Pulmonary artery endothelial cell (primary cell): ENCODE measurements at places on chromosomes 6 and 20.

DNA sequence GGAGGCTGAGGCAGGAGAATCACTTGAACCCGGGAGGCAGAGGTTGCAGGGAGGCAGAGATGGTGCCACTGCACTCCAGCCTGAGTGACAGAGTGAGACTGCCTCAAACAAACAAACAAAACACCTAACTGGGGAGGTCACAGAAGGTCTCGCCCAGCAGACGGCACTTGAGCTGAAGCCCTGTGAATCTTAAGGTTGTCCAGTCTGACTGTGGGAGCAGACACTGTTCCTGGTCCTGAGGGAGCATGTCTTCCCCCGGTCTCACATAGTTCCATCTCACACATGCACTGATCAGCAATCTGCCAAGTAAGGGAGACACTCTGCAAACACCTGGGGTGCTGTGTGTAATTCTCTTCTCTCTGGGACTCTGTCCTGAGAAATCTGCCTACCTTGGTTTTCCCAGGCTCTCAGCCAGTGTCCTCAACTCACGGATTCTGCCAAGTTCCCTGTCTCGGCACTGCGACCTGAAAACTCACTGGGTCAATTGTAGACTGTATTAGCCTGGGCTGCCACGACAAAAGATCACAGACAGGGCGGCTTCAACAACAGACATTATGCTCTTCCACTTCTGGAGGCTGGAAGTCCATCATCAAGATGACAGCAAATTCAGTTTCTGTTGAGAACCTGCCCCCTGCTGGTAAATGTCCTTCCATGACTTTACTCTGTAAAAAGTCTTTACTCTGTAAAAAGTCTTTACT, 94.3 kb downstream of the JPH2 start:
- DNase-seq = no peak

DNA sequence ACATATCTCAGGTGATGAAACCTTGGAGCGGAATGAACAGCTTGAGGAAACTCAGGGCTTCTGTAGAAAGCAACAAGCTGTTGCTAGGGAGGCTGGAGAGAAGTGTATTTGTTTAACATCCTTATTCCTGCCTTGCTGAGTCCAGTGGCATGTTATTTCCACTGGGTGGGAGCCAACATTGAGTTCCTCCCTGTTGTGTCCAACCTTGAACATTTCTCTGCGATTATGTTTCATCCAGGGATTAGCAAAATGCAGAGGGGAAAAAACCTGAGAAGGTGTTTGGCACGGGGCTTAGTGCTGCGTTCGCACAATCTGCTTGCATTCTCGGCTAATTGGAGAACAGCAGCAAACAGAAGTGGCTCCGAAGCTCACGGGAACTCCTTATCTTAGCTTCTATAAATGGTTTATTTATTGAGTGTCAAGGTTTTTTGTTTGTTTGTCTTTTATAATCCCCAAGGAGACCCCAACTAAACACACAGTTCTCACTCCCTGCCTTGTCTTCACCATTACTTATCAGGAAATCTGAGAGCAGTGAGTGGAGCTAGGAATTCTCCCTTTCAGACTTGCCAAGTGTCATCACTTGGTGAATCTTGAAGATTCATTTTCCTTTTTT, 412.8 kb downstream of the CDC5L start:
- no peak for DNase-seq

- DNase-seq = no peak
Observed at GRCh38 chr6:157908369-157909281, 73.0 kb upstream of the SYNJ2 start.

GRCh38 chr6:13250703-13251102, 77.6 kb downstream of the TBC1D7 start:
- no peak for DNase-seq

DNA sequence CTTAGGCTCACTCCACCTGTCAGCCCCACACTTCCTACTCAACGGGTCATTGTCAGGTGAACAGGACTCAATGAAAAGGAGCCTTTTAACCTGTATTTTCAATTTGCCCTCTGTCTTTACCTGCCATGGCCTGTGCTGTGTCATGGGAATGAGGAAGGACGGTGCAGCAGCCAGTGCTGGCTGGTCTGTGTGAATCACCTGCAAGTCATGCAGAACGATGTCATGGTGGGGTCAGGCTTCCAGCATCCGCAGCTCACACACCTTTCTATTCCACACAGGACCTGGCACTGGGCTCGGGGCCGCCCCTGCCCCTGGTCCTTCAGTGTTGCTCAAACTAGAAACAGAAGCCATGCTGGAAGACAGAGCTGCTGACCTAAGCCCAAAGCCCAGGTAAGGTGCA, 188.7 kb upstream of the GMDS start:
- DNase-seq = no peak

DNA sequence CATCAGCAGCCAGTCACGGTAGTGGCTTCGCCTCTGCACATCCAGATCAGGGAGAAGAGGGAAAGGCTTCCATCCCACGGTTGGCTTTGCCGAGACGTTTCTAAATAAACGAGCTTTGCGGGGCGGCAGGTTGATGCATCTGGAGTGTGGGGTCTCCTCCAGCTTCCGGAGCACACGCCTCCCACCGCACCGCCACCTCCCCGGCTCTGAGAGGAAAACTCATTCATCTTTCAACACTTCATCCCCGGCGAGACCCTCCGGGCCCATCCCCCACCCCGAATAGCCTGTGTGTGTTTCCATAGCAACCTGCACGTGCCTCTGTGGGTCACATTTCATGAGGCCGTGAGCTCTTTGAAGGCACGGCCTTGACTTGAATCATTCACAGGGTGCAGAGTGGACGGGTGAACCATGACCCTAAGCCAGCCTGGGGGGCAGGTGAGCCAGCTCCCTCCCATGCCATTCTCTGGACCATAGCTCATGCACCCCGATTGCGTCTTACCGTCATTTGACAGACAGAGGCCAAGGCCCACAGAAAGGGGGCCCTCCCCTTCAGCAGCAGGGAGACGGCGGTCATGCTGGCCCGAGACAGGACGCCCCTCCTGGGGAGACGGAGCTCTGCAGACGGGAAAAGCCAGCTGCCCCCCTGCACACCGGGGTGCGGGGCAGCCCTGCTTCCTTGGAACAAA, 16.2 kb upstream of the CHRNA4 start:
- DNase-seq = no peak

DNA sequence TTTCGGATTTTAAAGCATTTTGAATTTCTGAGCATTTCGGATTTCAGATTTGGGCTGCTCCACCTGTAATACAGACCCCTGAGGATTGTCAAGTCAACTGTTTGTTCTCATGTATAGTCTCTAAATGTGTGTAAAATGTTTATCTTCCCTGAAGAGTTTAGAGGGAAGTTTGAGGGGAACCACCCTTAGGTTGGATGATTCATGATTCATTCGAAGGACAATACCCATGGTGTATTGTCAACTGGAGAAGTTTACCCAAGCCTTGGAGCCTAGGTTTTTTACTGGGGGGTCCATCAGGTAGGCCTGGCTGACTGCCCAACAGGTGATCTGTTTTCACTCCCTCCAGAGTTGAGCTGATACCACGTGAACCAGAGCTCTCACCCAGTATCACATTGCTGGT, 18.9 kb downstream of the GSTA4 start:
- no peak for DNase-seq

DNA sequence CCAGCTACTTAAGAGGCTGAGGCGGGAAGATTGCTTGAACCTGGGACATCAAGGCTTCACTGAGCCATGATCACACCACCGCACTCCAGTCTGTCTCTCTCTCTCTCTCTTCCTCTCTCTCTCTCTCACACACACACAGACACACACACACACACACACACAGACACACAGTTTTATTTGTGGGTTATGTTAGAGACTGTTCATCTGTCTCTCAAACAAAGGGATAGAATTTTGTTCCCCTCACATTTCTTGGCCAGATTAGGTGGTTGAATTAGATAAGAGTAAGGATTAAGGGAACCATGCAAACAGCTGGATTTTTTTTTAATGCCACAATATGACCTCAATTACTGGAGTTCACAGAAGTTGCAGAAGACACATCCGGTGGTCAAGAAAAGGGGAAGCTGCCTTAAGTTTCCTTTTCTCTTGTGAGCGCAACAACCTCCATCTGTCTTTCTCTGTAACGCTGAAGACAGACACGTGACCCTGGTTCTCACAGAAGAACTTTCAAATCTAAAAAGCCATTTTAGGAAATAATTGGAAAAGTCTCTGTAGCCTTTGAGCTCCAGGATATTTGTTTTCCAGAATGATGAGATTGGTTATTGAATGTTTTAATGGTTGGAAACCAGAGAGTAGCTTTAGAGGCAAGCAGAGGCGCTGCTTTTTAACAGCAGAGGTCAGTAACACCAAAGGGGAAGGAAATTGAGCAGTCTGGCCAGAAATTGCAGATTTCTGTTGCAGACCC, 32.9 kb upstream of the LGSN start:
- DNase-seq = no peak

DNA sequence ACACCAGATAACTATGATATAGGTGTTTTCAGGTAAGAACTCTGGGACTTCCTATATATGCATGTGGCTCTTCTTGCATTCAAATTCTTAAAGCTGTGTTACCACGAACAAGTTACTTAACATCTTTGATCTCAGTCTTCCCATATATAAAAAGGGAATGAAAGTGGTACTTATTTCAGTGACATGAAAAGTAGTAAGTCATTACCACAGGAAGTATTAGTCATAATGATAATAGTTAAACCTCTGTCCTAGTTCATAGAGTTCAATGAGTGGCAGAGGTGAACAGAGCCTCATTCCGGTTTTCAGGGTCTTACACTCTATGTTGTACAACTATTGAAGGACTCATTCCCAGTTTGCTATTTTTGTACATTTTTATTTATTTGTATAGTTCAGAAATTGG, 237.0 kb downstream of the NKAIN2 start:
- no peak for DNase-seq

- no peak for DNase-seq
Observed at GRCh38 chr6:15116889-15117288, 129.0 kb upstream of the JARID2 start.

GRCh38 chr6:92915466-92915865, 503.9 kb downstream of the EPHA7 start:
- no peak for DNase-seq

GRCh38 chr6:37242429-37243052, 15.0 kb upstream of the TBC1D22B start:
- DNase-seq = peak; percentile 94

DNA sequence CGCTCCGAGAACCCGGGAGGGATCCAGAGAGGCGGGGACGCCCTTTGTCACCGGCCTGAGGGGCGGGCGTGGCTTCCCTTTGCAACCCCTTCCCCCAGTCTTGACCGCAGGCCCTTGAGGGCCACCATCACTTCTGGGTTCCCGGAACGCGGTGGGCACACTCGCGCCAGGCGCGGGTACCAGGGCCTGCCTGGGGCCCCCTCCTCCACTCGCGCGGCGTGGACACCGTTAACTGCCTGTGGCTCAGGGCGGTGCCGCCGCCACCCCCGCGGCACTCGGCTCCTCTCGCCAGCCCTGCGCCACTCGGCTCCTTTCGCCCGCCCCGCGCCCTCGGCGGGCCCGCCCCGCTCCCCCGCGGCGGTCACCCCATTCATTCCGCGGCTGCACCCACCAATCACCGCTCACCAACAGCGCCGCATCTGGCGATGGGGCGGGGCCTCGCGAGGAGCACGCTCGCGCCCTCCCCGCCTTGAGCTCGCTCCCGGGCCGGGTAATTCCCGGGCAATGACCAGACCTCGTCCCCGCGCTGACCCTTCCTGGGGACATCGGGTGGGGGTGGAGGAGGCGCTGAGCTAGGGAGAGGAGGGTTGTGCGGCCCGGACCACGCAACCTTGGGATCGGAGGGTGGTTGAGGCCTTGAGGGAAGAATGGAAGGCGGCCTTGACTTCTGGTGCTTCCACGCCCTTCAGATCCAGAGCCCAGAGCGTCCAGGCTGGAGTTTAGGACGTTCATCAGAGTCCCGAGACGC, 10.5 kb upstream of the ELOVL5 start:
- peak; percentile 66 for DNase-seq

DNA sequence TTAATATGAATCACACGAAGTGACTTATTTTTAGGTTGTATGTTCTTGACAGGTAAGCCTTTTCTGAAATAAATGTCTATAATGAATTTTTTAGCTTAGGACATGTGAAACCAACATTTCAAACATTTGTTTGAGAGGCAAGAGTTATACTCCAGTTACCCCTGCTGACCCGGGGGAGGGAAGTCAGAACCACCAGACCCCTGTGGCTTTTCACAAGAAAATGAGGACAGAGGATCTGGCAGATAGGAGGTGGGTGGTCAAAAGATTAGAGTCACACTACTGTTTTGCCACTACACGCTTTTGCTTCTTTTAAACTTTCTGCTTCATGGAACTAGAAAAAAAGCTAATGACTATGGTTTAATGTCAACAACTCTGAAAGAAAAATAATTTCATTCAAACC, 27.5 kb upstream of the ADGRF4 start:
- DNase-seq = no peak

GRCh38 chr20:58233881-58234528, 5.6 kb upstream of the ANKRD60 start:
- DNase-seq = no peak

GRCh38 chr6:138428944-138429598, 25.0 kb downstream of the HEBP2 start:
- peak; percentile 30 for DNase-seq

DNA sequence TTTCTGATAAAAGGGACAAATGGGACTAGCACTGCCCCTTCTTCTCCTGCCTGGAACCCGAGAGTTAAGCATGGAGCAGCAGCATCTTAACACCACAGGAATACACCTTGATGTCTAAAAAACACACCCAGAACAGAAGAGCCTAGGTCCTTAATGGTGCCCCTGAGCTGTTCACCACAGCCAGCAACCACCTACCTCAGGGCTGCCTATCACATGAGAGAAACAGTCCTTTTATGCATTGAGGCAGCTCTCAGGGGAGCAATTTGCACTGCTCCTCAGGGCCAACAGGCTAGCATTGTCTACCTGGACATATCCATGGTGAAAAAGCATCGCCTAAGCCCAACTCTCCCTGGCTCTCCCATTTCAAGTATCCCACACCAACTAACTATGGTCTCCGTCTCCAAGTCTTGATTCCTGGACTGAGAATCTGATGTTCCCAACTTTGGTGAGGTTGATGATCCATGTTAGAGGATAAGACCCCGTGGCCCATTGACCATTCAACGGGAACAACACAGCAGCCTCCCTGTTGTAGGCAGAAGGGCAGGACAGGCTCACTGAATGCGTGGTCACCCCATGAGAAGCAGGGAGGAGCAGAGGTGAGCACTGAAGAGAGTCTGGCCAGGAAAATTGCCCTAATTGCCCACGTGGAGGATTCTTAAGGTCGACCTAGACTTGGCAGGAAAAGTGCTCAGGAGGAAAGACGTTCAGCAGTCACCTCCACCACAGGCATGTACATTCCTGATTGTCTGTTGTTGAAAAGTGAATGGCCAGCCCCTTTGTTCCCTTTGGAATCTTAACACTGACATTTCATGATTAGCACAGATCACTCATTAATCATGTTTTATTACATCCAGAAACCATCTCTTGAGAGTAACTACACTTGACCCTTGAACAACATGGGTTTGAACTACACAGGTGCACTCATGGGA, 4.2 kb upstream of the APMAP start:
- DNase-seq = no peak

- no peak for DNase-seq
Observed at GRCh38 chr6:85771925-85772430, 129.3 kb upstream of the SYNCRIP start.

GRCh38 chr20:50547964-50548363, 37.8 kb downstream of the PTPN1 start:
- DNase-seq = no peak
